ENCODE measurements at places on chromosomes 2 and 18.

- DNase-seq = no peak
These were observed 16.1 kb upstream of the GNAL start for GRCh38 chr18:11672846-11673454.

DNA sequence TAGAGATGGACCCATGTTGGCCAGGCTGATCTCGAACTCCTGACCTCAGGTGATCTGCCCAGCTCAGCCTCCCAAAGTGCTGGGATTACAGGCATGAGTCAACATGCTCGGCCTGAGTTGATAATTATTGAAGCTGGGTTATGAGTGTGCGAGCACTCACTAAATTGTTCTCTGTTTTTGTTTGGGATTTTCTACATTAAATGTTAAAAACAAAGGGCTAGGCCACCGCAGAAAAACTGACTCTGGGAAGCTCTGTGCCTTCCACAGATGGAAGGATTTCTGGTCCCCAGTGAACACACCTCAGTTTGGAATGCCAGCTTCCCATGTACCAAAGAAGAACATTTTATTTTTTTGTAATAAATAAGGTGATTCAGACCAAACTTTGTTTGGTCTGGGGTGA, 83.0 kb downstream of the XRCC5 start:
- DNase-seq = no peak

- DNase-seq = peak; percentile 15
These were observed 59.9 kb downstream of the SUMO1 start for GRCh38 chr2:202178346-202178958.

GRCh38 chr18:28723506-28723905, 546.6 kb upstream of the CDH2 start:
- no peak for DNase-seq

- no peak for DNase-seq
These were observed 143.9 kb downstream of the CCBE1 start for GRCh38 chr18:59553273-59553870.

DNA sequence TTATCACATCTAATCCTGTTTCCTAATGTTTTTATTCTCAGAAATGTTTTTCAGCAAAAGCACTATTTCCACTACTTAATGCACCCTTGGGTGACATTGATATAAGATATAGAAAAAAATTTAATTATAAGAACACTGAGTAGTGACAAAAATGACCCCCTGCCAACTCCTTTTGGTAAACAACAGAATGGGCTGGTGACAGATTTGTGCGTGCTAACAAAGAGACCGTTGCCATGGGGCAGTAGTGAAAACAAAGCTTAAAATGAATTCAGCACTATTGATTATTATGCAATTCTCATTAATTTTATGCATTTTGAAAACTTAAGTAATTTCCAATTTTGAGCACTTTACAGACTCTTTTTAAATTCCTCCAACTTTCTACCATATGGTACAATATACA, 33.1 kb downstream of the RDH14 start:
- DNase-seq = no peak

DNA sequence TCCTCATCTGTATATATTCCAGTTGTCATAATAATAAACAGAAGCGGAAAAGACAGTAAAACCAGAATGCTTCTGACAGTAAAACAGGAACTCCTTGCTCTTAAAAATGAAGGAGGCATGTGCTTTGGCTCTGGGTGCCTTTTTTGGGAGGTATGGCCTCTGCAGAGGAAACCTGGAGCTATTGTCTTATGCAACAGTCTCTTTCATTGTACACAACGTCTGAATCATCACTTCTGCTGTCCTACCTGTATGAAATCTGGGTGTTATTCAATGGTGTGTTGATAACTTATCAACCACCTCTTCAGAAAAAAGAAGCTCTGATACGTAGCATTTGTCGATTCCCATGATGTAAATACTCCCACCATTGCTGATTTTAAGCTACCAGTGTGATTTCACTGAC, 64.8 kb downstream of the CDCA7 start:
- DNase-seq = no peak

- DNase-seq = no peak
These were observed 73.5 kb downstream of the PHLPP1 start for GRCh38 chr18:62788876-62789275.

DNA sequence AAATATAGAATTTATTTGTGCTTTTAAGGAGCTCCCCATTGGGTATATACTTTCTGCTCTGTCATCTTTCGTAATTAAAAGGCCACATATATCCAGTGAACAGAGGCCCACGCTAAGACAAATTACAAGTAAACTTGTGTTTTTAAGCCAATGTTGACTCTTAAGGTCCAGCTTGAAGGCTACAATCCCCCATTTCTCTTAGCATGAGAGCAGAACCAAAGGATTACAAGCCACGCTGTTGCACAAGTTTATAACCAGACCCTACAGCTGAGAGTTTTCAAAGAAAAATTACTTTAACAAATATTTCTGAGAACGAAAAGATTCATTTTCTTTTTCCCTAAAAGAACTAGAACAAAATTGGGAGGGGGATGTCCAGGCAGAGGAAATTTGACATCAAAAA, 471.0 kb downstream of the TXNL1 start:
- no peak for DNase-seq

DNA sequence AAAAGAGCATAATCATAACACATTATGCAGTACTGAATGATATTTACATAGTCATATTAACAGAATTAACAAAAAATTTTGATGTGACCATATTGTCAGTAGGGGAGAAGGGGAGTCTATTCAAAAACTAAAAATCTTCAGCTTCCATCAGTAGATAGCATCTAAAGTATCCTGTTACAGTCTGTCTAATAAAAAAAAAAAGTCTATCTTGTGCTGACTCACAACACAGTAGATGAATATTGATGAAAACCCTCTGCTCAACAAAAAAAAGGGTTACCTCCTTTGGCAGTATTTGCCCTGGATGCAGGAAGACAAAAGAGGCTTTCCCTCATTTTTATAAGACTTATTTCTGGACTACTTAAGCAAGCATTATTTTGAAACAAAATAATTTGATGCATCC, 27.3 kb downstream of the GRB14 start:
- DNase-seq = no peak

GRCh38 chr2:82027921-82028615, 1723.5 kb upstream of the LRRTM1 start:
- no peak for DNase-seq

DNA sequence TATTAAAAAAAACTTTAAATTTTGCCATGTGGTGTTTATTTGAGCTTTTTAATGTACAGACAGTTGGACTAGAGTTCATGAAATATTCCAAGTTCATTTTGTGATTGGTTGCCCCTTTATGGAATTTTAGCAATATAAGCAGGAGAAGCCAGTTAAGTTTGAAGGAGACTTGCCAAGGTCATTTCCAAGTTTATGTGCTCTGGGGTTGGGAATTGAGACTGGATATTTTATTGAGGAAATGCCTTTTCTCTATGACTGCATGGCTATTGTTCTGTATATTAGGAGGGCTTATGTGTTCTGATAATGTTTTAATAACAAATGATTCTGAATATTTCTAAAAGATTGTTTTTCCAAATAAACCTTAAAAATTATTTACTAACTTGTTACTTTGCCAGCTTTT, 67.0 kb upstream of the TCF4 start:
- DNase-seq = no peak

GRCh38 chr2:236672606-236673005, 103.0 kb downstream of the ACKR3 start:
- no peak for DNase-seq

DNA sequence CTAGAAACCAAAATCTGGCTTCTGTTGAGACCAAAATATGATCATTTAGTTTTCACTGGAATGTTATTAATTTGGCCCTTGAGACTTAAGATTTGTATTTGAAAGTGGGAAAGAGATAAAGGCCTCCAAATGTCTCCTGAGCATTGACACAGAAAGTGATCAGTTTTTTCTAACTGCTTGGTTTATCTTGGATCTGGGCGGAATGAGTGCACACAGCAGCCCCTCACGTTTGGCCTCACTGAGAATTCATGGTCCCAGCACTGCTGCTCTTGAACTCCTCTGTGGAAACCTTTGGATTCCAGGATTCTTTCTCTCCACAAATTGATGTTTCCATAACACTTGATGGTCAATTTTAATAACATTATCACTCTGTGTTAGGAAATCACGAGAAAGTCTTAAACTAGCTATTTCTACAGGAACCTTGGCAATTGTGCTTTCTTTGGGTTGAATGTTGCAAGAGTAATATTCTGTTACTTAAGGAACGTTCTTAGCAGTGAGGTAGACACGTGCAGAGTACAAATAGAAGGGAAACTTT, 180.3 kb upstream of the BCL2L11 start:
- no peak for DNase-seq

DNA sequence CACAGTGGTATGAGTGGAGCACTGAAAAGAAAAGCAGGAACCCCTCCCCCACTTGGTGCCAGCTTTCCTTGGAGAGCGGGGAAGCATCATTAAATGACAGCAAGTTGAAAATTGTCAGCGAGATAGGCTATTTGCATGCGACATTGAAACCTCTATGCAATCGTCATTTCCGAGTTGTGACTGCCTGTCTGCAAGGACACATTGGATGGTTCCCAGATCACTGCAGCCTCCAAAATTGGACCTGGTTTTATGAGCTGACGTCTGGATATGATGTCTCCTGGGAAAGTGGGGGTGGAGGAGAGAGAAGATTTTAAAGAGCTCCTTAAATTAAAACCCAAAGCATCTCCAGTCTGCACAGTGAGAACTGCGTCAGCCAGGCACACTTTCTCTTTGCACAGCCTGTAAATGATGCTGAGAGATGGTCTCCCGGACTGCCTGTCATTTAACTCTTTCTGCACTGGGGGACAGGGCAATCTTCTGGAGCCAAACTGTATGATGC, 57.8 kb upstream of the KIF5C start:
- no peak for DNase-seq

- DNase-seq = no peak
These were observed 268.8 kb downstream of the ARHGAP15 start for GRCh38 chr2:143397884-143398614.

GRCh38 chr2:219400562-219400961, 12.8 kb upstream of the DNPEP start:
- DNase-seq = no peak

GRCh38 chr2:130258356-130258755, 60.1 kb upstream of the TUBA3E start:
- DNase-seq = no peak

GRCh38 chr18:4319738-4320677, 135.1 kb downstream of the DLGAP1 start:
- DNase-seq = no peak

- DNase-seq = no peak
These were observed 100.1 kb upstream of the ARL4C start for GRCh38 chr2:234596696-234597575.

GRCh38 chr2:220682616-220683015, 889.5 kb downstream of the EPHA4 start:
- no peak for DNase-seq

- no peak for DNase-seq
These were observed 45.1 kb downstream of the SLC9A2 start for GRCh38 chr2:102664471-102664909.

DNA sequence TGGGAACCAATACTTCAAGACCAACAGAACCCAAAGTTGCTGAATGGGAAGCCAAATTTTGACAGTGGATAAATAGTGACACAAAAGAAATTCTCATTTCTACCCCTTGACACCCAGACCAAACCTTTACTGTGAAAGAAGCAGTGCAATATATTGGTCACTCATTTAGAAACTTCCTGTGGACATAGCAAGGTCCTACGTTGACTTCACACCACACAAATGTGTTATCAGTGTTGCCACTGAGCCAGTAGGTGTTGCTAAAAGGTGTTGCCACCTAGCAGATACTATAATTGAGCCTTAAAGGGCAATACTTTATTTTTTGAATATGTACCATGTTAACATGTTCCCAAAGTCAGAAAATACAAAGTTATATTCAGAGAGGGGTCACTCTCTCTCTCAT, 1008.9 kb upstream of the CDH2 start:
- DNase-seq = no peak

GRCh38 chr18:33873112-33873511, 295.1 kb downstream of the ASXL3 start:
- DNase-seq = no peak

GRCh38 chr18:44897816-44898215, 217.1 kb downstream of the SETBP1 start:
- no peak for DNase-seq

- DNase-seq = no peak
These were observed 76.3 kb downstream of the R3HDM1 start for GRCh38 chr2:135607561-135607960.

DNA sequence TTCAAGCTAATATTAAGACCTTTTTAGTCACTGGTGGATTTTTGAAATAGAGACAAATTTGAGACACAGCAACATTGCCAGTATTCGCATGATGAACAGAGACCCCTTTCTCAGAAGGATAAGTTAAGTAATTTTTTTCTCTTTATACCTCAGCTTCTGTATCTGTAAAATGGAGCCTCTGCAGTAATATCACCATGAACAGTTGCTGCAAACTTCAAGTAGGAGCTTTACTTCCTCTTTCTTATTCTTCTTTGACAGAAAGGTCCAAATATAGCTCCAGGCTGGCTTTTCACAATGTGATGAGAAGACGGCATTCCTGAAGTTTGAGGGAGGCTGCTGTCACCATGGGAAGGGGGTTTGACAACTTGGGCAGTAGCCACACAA, 158.7 kb downstream of the TDRD15 start:
- DNase-seq = no peak

- DNase-seq = no peak
These were observed 1.1 kb upstream of the CRYGB start for GRCh38 chr2:208147008-208147407.

DNA sequence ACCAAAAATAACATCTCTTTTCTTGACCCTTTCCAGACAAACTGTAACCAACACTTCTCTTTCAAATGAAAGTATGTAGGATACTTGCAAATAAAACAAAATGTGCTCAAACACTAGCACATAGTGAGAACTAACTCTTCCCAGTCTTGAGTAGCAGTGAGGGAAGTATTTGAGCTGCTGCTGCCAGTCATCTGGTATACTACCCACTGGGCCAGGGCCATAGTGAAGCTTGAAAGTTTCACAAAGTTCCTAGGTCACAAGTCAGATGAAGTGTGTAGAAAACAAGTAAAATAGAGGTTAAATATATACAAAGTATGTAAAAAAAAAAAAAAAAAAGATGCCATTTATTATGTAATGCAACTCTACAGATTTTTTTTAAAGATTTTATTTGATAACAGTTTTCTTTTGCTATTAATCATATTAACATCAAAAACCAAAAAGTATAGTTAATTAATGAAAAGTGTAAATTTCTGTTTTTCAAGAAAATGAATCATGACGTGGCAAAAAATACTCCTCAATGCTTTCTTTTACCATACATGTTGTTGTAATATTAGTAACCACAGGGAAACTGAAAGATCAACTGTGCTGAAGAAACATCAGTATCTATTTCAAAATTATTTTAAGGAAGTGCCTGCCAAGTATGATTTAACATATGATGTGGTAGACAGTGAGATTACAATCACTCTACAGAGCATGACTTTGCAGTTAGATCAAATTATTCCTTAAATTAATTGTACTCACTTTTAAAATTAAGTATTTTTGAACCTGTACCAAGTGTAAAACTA, 21.6 kb upstream of the TRIB2 start:
- DNase-seq = no peak

All from activated CD8-positive, alpha-beta memory T cell treated with anti-CD3 and anti-CD28 coated beads for 1 hour (primary cell).